ENCODE measurements at places on chromosomes 7 and 10.

GRCh38 chr7:107661081-107661864 lies 645 bp downstream of the SLC26A4 start:
- DNase-seq: peak; percentile 69

DNA sequence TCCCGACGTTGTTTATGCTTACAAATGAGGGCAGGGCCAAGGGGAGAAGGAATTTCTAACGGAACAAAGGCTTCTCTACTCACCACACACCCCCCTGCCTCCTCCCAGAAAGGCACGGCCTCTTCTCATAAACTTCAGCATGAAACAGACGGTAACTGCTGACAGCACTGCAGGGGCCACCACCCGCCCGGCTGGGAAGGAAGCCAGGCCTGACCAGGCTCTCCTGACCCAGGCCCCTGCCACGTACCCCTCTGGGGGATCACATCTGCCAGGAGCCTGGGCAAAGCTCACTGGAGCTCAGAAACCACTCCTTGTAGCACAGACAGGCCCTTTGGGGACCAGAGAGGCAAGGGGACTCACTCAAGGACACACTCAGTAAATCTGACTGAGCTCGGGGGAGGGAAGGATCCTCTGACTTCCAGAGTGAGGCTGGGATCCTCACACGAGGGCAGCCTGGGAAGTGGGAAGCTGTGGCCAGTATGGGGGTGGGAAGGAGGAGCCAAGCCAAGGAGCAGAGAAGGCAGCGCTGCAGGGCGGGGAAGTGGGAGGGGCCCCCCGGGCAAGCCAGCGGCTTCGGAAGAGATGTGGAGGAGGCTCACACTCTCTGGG lies 46.1 kb downstream of the ZCCHC24 start:
- DNase-seq: peak; percentile 83

DNA sequence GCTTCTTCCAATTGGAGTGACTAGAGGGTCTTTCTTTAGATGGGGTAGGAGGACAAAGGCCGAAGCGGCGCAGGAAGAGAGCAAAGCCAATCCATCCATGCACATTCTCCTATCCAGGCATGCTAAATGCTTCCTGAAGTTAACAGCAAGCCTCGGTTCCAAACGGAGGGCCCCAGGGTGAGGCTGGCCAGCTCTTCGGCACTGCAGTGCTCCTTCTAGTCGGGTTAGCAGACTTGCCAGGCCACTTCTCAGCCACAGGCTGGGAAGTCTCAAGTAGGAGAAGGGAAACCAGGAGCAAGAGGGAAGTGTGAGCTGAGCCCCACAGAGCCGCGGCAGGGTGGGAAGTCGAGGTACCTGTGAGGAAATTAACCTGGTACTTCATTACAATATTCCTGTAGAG lies 253.8 kb upstream of the INHBA start:
- no peak for DNase-seq

DNA sequence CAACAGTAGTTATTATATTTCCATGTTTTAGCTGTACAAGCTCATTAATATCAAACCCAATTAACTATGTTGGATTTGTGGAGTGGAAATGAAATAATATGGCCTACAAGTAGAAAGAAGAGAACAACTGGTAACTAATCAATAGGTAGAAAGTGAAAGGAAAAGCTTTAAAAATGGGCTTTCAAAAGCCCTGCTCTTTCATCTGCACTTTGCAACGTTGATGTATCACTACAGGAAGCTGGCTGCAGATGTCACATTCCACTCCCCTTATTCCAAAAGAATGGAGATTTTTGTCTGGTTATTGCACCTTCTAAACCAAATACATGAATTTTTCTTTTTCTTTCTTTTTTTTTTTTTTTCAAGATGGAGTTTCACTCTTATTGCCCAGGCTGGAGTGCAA lies 11.7 kb upstream of the MKI67 start:
- no peak for DNase-seq

DNA sequence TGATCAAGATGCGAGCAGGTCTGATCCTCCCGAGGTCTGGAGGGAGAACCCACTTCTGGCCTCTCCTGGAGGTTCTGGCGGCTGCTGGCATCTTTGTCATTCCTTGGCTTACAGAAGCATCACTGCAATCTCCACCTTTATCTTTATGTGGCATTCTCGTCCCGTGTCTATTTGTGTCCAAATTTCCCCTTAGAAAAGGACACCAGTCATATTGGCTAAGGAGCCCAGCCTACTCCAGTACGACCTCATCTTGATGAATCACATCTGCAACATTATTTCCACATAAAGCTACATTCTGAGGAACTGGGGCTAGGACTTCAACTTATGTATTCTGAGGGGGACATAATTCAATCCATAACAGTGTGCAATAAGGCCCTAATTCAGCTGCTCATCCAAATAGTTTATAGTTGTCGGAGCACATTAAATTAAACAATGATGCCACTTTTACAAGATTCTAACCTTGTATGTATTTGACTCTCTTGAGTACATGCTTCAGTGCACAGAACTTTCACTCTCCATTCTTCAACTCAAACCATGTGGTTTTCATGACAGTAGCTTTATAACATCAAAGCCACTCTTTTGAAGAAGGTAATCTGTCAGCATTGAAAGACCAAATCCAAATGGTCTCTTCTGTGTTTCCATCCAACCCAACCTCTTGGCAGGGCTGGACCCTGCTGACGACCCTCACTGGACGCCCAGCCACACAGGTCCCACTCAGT lies 86.2 kb upstream of the DDC start:
- DNase-seq: no peak

DNA sequence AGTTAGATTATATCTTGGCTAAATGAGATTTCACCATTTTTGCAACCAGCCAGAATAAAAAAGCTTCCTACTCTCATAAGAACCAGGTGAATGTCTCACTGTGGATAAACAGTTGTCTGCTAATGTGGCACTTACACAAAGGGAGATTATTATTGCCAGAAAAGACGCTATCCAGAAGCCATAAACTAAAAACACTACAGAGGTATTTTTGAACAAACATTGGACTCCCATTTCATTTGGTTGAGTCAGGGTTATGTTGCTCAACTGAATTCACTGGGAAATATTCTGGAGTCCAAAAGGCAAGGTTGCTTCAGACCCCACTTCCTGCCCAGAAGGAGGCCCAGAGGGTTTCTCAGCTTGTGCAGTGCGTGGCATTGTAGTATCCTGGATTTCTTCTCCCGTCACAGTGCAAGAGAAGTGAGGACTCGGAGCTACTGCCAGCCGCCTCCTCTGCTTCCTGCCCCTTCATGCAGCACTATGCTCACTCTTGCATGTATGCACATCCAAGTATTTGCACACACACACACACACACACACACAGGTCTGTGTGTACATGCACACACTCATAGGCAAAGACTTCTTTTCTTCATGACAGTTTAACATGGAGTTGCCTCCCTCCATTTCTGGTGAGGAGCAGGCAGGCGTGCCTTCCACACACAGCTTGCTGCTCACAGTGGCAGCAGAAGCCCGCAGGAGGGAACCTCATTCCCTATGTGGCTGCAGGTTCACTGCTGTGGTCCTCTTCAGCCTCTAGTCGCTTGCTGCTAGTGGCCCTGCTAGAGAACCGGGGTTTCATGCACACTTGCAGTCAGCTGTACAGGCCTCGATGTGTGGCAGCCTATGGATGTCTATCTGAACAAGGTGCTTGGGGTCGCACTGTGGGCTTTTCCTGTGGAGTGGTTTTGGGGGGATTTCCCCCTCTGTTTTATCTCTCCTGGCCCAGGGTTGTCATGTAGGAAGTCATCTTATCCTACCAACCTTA lies 10.1 kb downstream of the DENND10 start:
- no peak for DNase-seq

DNA sequence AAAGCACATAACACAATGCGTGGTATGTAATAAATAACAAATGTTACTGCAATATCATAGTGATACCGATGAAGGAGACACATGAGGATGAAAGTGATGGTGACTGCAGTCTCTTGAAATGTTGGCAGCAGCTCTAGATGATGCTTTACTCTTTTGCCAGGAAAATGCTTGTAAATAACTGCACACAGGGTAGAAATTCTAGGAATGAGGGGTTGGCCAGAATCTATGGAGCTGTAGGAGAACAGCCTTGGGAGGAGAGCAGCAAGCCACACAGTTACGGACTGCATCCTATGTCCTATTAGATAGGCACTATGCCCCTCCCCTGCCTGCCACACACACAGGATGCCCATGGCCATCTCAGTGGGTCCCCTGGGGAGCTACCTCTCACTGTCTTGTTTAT lies 97.6 kb upstream of the GSDME start:
- DNase-seq: no peak

- DNase-seq: no peak
Measured at GRCh38 chr10:114081911-114082583, 38.4 kb downstream of the ADRB1 start.

DNA sequence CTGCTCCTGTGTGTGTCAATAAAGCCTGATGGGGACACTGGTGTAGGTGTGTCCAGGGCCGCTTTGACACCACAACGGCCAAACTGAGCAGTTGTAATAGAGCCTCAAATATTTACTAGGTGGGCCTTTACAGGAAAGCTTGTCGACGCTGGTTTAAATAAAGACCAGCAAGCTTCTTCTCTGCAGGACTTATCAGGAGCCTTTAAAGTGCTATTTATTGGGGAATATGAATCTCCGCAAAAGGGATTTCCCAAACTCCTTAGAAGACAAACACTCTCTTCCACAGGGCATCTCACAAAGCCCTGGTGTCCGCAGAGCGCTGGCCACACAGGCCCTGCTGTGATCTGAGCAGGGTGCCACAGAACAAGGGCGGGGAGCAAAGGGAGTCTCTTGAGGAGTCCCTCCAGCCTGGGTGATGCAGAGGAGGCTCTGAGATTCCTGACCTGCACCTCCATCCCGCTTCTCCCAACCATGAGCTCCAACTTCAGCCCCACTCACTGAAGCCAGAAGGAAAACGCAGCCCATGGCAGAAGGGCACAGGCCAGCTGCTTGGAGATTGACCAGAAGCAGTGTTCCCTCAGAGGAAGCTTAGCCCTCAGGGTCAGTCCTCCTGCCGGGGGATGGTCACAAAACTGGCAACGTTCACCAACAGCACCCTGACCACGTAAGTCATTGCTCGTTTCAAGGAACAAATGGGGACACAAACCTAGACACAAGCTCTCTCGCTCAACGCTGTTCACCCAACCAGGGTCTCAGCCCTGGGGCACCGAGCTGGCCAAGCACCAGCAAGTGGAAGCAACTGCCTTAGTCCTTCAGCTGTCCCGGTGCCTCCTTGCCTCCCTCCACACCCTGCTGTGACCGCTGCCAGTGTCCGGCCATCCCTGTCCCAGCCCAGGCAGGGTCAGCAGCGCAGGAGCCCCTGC lies 129.5 kb downstream of the OAT start:
- no peak for DNase-seq

GRCh38 chr10:5043716-5044115 lies 40.1 kb upstream of the AKR1C2 start:
- no peak for DNase-seq

- DNase-seq: no peak
Measured at GRCh38 chr7:152924238-152924637, 164.7 kb downstream of the ACTR3B start.

GRCh38 chr10:94631077-94631875 lies 52.3 kb upstream of the CYP2C18 start:
- no peak for DNase-seq

GRCh38 chr10:47406548-47406869 lies 22.4 kb upstream of the ZNF488 start:
- DNase-seq: no peak

DNA sequence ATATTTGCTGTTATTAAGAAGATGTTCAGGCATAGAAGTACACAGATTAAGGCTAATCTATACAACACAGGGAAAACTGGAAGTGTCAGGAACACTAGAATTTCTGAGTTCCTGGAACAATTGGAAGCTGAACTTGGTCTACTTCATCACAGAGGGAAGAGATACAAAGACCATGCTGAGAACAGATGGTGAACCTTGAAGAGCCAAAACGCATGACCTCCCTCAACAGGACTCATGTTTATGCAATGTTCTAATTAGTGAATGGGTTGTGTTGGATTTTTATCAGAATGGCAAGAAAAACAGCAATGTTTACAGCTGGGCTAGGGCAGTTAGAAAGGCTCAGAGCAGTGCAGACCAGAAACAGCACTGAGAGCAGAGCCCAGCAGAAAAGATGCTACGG lies 94.9 kb downstream of the SFMBT2 start:
- DNase-seq: no peak

DNA sequence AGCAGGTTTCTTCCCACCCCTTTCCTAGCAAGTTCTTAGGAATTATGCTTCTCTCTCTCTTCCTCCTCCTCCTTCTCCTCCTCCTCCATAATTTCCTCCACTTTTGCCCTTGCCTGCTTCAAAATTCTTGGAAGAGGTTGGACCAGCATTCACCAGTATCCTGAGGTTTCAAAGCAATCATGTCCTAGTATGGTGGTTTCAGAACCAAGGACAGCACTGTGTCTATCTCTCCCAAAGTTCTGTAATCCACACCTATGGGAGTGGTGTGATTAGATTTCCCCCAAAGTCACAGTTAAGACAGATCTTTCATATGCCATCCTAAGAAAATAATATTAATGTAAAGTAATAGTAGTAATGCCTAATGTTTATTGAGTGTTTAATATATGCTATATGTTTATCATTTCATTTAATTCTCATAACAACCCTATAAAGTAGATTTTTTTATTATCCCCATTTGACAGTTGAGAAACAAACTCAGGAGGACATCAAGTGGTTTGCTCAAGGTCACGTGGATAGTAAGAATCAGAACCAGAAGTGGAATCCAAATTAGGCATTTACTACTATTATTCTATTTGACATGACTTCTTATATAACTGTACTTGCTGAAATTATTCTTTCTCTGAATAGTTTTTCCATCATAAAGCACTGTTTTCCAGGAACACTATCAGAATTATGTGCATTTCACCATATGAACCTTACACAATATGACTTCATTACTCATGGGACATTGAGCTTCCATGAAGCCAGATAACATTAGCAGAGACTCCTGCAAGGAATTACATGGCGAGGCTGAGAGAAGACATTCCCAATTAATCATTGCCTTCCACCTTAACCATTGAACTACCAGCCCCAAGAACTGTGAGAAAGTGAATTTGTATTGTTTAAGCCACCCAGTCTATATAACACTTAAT lies 91.4 kb downstream of the IPMK start:
- no peak for DNase-seq

- no peak for DNase-seq
Measured at GRCh38 chr7:86733783-86734182, 90.1 kb downstream of the GRM3 start.

DNA sequence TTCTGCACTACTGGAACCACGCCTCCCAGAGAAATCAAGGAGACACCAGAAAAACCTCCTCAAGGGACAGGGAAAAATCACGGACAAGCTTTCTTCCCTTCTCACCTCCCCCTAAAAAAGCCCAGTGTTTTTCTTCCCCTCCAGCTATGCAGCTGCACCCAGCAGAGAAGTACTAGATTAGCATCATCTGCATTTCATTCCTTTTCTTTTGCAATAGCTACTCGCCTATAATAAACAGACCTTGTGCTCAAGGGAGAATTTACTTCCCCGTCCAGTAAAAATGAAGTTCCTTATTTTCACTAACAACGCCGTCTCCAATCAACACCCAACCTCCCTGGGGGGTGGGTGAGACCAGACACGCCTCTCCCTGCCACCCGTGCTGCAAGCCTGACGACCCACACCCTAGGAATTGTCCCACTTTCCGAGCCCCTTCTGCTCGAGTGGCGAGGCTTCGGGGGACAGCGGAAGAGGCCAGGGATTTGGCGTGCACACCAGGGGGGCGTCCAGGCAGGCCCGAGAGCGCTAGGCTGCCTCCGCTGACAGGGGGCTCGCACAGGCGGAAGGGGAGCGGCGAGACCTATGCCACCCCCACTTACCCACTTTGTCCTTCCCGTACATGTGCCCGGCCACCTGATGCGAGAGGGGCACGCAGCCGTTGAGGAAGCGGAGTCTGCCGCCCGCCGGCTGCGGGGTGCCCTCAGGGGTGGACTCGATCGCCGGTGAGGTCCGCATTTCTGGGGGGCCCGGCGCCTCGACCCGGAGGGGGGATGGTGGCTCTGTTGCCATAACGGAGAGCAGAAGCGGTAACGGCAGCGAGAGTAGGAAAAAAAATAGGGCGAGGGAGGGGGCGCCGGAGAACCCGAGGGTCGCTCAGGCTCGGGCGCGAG lies 625 bp downstream of the IPMK start:
- DNase-seq: peak; percentile 60

All from dorsolateral prefrontal cortex (tissue), 122 donors.